GM12878 (cell line): ENCODE measurements at places on chromosomes 3 and 15. TPM values are rescaled to one million over a fixed set of nuclear protein-coding genes. Genes with fewer than 3 reads are reported as not detected.

Gene TRPM1
- 0.16 TPM in 1 of 2 replicates, not detected in the other for total RNA-seq

Gene SEC62
- total RNA-seq = 68.8 and 74.6 TPM in 2 replicates

Gene LINS1
- 13.5 and 14.7 TPM in 2 replicates for total RNA-seq

Gene ZNF660
- total RNA-seq = 2.4 and 2.9 TPM in 2 replicates

Gene ISLR2
- total RNA-seq = 0.21 and 0.37 TPM in 2 replicates

Gene RHCG
- total RNA-seq = not detected in 2 replicates

Gene COL7A1
- 0.64 and 1.9 TPM in 2 replicates for total RNA-seq

Gene UBAP1L
- 1.9 and 2.4 TPM in 2 replicates for total RNA-seq

Gene SERINC4
- total RNA-seq = 0.13 and 0.15 TPM in 2 replicates

GRCh38 chr3:48437812-48438211, 2.1 kb downstream of the CCDC51 start:
- no peak for DNase-seq

DNA sequence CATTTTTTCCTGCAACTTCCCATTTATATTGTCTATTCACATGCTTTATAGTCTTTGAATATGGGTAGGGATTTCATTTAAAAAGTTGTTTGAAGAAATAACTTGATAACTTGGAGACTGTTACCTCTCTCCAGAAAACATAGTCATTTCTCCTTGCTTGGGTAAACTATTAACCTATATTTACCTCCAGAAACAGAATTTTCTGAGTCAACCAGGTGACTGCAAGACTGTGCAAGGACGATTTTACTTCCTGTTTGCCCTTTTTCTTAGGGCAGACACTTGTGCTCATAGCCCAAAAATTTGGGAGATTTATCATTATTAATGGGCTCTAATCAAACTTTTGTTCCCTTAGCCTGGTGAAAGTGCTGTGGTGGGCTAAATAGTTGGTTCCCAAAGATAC, 14.3 kb upstream of the MOBP start:
- no peak for DNase-seq

GRCh38 chr15:87362531-87362930, 894.0 kb downstream of the NTRK3 start:
- no peak for DNase-seq

GRCh38 chr3:100702082-100702979, 7.0 kb upstream of the TFG start:
- no peak for DNase-seq

GRCh38 chr3:115359536-115359935, 212.4 kb upstream of the ZBTB20 start:
- peak; percentile 49 for DNase-seq

DNA sequence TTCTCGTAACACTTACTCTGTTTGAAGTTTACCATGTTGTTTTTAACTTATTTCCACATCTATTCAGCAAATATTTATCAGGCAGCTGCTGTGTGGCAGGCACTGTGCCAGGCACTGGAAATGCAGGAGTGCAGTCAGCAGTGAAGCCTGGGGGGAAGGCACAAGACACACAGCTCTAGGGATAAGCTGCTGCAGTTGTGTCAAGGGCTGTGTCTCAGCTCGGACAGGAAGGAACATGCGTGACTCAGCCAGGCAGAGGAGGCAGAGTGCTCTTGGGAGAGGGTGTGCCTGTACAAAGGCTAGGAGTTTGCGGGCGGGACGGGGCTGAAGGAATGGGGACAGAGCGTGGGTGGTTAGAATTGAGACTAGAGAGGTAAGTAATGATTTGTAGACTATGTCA, 24.7 kb downstream of the LYSMD4 start:
- DNase-seq = no peak

DNA sequence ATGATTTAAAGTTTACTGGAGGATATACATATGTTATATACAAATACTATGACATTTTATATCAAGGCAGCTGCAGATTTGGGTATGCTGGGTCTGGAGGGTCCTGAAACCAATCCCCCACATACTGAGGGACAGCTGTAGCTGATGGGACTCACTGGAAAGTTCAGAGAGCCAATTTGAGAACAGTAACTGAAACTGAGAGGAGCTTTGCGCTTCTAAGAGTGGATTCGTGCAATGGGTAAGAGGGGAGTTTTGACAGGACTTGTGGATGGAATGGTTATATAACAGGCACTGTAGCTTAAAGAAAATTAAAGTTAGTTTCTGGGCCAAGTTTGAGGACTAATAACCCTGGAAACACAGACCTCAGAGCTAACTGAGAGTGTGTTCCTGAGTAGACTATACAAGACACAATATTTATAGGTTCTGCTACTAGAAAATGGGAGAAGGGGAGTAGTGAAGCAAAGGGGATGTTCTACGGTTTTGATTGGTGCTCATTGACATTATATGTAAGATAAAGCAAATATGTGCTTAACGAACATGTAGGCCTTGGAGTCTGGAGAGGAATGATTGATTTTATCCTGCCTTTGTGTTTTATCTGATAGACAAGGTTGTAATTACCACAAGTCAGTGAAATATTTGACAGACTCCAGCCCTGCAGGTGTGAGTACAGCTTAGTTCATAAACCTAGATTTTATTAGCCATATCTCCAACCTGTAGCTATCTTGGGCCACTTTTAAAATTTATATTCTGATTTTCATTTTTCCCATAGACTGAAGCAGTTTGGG, 4.8 kb upstream of the ZMAT3 start:
- no peak for DNase-seq

- no peak for DNase-seq
Observed at GRCh38 chr15:55827955-55828354, 85.0 kb upstream of the PRTG start.

- no peak for DNase-seq
Observed at GRCh38 chr3:42473083-42473932, 29.1 kb upstream of the VIPR1 start.

- no peak for DNase-seq
Observed at GRCh38 chr3:72134989-72135451, 350.1 kb upstream of the PROK2 start.

DNA sequence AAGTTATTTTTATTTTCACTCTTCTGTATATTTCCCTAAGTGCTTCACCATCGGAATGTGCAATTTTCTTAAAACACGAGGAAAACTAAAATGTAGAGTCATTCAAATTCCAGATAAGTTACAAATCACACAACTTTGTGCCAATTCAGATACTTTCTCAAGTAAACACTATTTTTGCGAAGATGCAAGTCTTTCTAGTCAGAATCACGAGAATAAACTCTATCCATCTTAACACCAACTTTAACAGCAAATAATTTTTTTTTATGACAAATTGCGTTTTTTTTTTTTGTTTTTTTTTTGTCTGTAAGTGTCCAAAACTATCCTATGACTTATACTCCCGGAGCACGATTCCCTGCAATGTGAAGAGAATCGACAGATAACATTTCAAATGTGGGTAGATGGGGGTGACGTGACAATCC, 1.3 kb downstream of the STAG1 start:
- no peak for DNase-seq

GRCh38 chr3:116483135-116483534, 37.8 kb upstream of the LSAMP start:
- no peak for DNase-seq
